SK-N-SH treated with all-trans-retinoic acid at 6 μM for 48 hours (cell line): ENCODE measurements at places on chromosomes 3 and 15.

- ATAC-seq, result no peak
Measured at GRCh38 chr3:107264888-107265287, 112.4 kb upstream of the CCDC54 start.

GRCh38 chr3:74343391-74343790 lies 271.1 kb downstream of the CNTN3 start:
- ATAC-seq, result no peak

GRCh38 chr3:128906031-128906803 lies 26.8 kb downstream of the ACAD9 start:
- no peak for ATAC-seq

DNA sequence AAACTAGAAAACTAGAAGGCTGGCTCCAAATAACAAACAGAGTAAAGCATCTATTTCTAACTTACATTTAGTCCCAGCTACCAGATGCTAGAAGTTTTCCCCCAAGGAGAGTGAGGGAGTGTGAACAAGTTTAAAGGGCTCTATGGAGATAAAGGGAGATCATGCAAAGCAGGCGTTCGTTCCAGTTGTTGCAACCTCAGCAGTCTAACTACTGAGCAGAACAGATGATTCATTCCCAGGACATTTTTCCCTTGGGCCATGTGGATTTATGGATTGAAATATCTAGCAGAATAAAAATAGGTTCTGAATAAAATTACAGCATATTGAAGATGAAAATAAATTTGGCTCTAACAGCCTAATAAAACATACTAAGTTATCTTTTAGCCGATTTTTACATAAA lies 154.8 kb upstream of the TTC14 start:
- ATAC-seq, result no peak

DNA sequence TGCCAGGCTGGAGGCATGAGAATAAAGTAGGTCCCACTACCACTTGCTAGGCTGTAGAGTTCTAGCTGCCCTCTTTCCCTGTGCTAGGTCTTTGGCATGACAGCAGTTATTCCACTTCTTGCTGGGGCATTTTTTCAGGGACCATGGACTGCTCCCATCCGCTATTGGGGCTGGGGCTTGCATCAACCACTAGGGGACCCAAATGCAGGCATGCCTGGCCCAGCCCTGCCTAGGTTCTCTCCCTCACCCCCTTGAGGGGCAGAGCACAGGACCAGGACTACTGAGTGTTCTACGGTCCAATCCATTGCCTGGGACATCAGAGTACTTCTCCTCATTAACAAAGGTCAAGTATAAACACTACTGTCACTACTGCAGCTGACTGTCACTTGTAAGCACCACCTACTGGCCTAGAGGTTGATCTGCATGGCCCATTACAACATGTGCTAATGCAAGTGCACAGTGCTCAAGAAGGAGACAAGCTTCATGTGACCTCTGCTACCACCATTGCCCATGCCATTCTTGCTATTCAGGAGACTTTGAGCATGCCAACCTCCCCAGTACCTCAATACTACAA lies 270.5 kb downstream of the MBNL1 start:
- ATAC-seq, result no peak; the same call in 2 of the 3 replicates

DNA sequence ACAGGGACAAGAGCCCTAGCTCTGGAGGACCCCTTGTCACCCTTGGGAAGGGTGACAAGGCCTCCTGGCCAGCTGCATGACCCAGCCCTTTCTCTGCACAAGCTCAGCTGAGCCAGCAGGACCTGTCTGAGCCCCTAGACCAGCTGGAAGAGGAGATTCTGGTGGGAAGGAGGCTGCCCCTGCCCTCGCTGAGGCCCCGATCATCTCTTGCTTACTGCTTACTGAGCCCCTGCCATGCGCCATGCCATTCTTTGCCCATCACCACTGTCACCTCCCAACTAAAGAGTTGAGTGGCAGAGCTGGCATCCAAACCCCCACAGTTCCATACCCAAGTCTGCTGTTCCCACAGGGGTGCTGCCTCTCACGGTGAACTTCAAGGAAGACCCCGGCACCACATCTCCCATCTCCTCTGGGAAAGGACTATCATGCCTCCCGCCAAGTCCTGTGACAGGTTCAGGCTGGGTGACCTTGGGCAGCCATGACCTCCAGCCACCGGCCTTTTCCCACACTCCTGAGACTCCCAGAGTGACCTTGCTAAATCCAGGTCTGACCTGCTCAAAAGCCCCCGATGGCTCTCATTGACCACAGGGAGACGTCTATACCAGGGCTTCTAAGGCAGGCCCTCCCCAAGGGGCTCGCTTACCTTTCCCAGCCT lies 34.0 kb downstream of the ACSBG1 start:
- ATAC-seq, result no peak

DNA sequence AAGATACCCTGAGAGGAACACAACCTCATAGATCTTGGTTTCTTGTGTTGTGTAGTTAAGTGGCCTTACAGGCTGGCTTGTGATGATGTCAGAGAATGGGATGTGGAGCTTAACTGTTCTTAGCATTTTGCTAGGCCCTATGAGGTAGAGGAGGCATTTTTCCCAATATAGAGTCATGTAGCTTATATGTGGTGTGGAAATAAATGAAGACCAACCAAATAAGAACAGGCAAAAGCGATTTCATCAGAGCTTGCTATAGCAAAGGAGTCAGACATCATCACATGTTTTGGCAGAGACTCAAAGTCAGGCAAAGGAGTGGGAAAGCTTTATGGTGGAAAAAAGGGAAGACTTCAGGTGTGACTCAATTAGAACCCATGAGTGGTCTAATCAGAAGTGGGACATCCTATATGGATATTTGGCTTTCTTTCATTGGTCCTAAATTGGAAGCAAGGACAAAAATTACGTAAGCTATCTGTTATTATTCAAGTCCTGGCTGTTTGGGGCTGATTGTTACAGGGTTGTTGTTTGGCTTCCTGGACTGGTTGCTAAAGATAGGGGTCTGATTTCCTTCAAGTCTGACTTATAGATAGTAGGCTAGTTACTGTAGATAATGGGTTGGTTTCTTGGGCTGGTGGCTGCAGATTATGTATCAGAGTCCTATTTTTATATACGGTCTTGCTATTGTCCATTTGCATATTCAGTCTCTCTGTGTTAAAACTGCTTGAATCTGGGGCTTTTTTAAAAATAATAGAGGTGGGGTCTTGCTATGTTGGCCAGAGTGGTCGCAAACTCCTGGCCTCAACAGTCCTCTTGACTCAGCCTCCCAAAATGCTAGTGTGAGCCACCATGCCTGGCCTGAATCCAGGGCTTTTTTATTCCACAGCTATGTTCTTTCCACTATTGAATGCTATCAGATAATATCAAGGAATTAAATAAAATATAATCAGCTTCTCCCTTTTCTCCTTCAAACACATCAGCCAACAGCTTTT lies 30.3 kb upstream of the SETD2 start:
- ATAC-seq, result no peak

DNA sequence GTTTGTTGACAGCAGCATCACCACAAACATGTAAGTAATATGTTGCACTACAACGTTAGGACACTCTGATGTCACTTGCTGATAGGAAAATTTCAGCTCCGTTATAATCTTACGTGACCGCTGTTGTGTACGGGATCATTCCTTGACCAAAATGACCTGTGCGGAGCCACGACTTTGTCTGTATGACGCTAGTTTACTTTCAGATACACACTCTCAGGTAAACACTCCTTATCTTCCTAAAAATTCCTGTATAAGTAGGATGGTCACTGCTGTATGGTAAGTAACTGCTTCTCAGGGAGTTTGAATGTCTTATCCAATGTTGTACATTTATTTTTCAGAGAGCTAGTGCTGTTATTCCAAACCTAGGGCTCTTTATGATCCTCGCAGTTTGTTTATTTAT lies 410.3 kb downstream of the NAALADL2 start:
- no peak for ATAC-seq

DNA sequence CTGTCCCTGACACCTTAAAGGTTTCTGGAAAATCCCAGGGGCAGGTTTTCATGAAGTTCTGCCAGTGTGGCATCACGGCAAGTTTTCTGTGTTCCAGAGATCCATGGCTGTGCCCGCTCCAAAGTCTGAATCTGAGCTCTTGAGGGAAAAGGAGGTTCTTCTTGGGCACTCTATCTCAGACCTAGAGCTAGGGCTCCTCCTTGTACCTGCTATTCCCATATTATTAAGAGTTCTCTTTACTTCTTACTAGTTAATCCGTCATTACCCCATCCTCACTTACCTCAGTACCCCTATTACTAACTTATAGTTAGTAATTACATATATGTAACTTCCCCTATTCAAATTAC lies 5.9 kb upstream of the TRA2B start:
- peak; percentile 45 for ATAC-seq

- no peak for ATAC-seq
Measured at GRCh38 chr3:164023480-164023879, 1054.8 kb downstream of the SI start.

DNA sequence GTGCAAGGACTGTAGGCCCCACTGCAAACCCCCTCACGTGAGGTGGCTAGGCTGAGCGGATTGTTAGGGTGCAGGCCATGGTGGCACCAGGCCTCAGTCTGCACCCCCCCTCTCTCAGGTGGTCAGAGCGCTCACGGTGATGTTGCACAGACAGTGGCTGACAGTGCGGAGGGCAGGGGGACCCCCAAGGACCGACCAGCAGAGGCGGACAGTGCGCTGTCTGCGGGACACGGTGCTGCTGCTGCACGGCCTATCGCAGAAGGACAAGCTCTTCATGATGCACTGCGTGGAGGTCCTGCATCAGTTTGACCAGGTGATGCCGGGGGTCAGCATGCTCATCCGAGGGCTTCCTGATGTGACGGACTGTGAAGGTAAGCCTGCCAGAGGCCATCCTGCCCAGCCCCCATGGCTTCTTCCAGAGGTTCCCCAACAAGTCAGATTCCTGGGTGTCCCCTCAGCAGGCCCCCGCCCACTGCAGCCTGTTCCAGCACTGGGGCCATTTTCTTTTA lies 18.2 kb downstream of the ATRIP start:
- no peak for ATAC-seq

GRCh38 chr3:171592786-171593185 lies 132.6 kb upstream of the TNIK start:
- ATAC-seq, result no peak

GRCh38 chr3:177610686-177611633 lies 413.7 kb upstream of the TBL1XR1 start:
- no peak for ATAC-seq

- ATAC-seq, result no peak
Measured at GRCh38 chr15:89513284-89513683, 16.9 kb upstream of the RHCG start.
